ENCODE measurements at places on chromosomes 1 and 21.

DNA sequence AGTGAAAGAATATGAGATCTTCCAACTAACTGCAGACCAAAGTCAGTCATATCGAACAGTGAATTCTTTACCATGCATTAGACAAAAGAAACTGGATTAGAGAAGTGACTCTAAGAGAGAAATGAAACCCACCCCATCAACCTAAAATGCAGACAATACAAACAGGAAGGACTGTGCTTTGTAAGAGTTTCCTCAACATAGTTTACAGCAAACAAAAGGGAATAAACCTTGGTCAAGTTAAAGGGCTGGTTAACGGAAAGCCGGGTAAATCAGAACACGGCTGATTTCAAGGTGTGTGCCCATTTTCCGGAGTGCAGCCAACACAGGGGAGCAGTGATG lies 39.2 kb downstream of the SIPA1L2 start:
- DNase-seq = no peak

- no peak for DNase-seq
Measured at GRCh38 chr1:96747565-96747964, 26.0 kb downstream of the PTBP2 start.

DNA sequence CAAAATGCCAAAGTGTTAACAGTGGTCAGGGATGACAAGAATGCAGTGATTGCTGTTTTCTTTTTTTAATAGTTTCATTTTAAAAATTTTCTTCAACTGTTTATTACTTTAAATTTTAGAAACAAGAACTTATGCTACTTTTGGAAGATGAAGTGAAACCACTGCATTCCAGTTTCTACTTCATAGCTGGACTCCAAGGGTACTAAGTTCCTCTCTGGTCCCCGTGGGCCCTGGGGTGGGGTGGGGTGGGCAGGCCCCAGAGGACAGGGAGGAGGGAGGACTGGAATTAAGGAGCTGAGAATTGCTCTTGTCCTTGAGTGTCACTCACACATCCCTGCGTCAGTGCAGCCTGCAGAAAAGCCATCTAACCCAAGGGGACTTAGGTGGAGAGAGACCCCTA lies 97.3 kb downstream of the RAVER2 start:
- no peak for DNase-seq

DNA sequence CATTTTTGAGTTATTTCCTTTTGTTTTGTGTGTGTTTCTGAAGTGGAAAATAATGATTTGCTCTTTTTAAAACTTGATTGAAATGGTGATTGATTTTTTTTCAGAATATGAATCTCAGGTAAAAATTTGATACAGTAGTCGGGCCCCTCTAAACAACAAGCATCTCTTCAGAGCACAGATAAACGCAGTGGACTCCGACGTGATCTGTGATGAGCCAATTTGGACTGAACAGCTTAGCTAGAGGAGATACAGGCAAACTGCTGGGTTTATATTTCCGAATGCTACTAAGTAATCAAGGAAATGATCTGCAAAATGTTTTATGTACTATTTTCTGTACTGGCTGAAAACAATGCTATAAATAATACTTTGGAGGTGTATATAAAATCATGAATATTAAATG lies 705.7 kb upstream of the RGS18 start:
- no peak for DNase-seq

- DNase-seq = no peak
Measured at GRCh38 chr1:228274452-228275178, 66.8 kb downstream of the OBSCN start.

- no peak for DNase-seq
Measured at GRCh38 chr21:25974964-25975363, 195.6 kb downstream of the APP start.

DNA sequence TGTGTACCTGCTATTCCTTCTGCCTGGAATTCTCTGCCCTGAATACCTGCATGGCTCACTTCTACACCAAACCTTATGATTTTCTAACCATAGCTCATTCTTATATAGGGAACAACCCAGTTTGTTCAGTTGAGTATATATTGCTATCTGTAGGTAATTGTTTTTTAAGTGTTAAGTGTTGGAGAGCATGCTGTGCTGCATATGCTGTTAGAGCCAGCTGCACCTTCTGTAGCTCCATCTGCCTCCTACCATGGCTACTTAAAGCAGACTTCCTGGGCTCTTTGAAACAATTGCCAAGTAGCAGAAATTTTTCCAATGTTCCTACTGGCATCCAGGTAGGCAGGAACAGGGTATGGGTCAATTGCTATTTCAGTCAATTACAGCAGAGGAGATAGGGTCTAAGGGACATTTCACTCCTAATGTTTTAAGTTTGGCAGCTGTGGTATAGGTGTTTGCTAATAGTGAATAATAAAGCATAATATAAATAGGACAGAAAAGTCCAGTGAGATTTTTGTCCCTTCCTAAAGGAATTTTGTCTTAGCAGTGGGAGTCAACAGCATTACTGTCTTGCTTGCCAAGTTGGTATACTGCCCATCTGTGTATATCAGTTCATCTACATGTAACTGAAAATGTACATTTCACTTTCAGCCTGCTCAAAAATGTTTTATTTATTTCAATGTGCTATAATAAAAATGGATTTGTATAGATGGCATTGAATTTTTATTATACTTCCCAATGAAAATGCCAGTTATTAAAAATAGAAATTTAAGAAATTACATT lies 34.0 kb upstream of the C1orf115 start:
- DNase-seq = no peak

DNA sequence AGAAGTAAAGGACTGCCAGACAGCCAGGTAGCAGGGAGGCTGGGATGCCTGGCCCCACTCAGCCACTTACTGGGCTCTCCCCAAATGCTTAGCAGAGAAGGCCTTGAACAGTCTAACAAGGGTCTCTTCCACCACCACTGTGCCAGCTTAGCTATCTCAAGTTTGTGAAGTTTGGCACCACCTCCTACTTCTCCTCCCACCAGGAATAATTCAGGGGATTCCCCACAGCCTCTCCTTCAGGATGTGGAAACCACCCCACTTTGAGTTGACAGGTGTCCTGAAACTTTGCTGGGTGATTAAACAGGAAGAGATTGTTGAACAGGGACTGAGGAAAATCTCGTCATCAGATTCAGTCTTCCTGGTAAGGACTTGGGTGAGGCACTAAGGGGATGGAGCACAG lies 59.4 kb upstream of the ATP1B1 start:
- DNase-seq = no peak

DNA sequence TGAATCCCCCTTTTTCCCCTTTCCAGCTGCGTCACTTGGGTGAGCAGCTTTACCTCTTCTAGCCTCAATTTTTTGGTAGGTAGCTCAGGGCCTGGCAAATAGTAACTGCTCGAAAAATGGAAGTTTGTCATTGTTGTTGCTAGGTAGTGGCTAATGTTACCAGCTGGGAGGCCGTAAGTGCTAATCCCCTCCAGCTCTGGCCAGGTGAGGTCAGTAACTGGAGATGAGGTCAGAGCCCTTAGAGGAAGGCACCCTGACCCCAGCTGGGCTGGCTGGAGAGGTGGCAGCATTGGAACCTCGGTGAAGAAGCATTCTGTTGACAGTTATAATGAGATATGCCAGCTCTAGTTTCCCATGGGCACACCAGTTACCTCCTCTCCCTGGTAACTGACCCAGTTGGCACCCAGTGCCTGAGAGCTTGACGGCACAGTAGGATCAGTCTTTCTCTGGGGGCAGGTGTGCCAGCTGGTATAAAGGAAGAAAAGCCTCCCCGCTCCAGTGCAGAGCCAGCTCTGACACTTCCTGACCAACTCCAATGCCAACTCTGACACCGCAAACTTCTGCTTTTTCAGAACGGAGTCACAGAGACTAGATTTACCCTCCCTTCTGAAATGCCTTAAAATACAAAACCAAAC lies 35.0 kb upstream of the SLC2A1 start:
- no peak for DNase-seq

DNA sequence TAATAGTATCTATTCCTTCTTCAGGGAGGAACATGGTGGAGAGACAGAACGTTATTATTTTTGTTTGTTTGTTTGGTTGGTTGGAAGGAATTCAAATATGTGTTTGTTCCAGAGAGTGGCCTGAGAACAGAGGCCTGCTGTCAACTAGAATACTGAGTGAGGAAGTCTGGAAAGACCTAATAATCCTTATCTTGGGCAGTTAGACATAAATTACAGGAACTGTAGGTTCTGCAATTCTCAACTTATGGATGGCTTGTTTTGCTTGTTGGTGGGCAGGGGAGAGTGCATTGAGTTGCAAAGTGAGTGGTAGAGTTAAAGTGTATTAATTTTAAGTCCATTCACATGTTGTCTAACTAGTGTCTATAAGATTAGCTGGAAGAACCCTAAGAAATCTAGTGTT lies 197.6 kb downstream of the BACH1 start:
- DNase-seq = no peak

- no peak for DNase-seq
Measured at GRCh38 chr1:109522026-109522425, 12.5 kb upstream of the AMIGO1 start.

- no peak for DNase-seq
Measured at GRCh38 chr1:158311066-158311465, 20.3 kb downstream of the CD1B start.

DNA sequence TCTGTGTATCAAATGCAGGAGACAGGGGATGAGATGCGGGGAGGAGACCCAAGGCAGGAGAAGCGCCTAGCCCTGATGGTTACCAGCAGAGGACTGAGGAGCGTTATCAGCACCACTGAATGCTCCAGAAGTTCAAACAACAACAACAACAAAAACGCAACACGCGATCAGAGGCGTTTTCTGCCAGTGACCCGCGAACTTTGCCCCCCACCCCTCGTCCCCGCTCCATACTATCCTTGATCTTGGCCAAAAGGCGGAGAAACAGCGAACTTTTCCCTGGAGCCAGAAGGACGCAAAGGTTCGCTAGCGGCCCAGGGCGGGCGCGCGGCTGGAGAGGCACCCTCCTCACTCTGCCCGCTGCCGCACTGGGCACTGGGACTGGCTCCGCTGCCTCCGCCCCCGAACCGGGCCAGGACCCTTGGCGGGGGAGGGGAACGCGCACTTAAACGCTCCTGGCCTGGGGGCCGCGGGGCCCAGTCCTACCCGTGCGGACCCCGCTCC lies 699 bp downstream of the ECHDC2 start:
- no peak for DNase-seq

DNA sequence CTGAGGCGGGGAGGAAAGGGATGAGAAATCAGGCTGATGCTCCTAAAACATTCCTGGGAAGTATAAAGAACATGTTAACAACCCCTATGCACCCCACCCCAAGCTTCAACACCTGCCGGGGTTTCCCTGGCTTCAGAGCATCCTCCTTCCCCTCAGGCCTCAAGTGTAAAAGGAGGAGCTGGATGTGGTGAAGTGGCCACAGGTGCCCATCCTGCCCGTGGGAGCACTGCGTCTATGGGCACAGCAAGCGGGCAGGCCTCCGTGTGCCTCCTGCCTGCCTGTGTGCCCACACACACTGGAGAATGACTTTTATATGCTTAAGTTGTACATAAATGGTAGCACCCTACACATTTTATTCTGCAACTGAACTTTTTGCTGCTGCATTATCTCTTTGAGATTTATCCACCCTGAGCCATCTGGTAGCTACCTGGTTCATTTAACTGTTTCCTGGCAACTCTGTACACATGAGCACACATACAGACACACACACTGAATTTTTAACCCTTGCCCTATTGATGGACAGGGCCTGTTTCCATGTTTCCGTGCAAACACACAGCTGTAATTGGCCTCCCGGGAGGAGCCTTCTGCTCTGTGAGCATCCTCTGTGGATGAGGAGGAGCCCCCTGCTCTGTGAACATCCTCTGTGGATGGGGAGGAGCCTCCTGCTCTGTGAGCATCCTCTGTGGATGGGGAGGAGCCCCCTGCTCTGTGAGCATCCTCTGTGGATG lies 13.4 kb upstream of the FTCD start:
- no peak for DNase-seq

DNA sequence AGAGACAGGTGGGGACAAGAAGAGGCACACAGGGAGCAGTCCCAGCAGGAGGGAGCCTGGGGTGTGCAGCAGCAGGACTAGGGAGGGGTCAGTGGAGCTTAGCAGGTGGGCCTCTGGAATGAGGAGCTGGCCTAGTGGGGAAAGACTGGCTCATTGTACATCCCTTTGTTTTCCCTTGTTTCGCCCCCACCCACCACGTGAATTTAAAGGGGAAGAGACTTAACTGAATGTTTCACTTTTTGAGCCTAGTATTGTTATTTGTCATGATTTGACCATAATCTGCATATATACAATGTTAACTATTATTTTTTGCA lies 181.7 kb downstream of the DHRS3 start:
- DNase-seq = no peak

GRCh38 chr1:2125350-2126211 lies 69.0 kb downstream of the FAAP20 start:
- DNase-seq = no peak

DNA sequence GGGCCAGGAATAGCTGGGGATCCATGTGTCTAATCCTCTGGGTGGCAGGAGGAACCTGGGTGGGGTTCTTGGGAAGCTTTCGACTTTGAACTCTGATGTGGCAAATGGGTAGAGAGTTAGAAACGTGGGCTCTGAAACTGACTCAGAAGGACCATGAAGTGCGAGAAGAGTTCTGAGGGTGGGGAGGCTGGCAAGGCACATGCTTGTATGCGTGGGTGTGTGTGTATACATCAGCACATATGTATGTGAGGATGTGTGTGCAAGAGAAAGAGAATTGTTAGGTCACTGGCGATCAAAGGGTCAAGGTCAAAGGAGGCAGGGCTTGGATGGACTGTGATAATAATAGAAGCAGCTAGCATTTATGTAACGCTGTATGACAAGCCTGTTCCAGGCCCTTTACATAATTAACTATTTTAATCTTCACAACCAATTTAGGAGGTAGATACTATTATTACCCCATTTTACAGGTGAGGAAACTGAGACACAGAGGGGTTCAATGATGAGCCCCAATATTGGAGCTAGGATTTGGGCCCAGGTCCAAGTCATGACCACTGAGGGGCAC lies 84.5 kb upstream of the POU3F1 start:
- DNase-seq = no peak

DNA sequence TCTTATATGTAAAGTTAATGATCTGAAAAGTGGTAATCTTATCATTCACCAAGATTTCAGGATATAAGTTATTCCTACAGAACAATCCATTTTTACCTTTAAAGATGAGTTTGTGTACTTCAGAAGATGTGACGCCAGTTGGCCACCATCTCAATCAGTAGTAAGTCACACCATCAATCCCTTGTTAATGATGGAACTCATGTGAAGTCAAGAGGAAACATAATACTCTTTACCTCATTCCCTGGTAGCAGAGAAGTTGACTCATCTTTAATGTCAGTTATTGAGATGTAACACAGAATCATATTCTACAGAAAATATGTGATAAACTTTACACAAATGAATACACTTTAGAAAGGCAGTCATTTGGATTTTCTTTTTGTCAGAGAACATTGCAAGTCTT lies 38.2 kb downstream of the MRPL39 start:
- no peak for DNase-seq
